H1 (cell line): ENCODE measurements at places on chromosomes 16 and 17. TPM values are rescaled to one million over a fixed set of nuclear protein-coding genes. Genes with fewer than 3 reads are reported as not detected.

DNA sequence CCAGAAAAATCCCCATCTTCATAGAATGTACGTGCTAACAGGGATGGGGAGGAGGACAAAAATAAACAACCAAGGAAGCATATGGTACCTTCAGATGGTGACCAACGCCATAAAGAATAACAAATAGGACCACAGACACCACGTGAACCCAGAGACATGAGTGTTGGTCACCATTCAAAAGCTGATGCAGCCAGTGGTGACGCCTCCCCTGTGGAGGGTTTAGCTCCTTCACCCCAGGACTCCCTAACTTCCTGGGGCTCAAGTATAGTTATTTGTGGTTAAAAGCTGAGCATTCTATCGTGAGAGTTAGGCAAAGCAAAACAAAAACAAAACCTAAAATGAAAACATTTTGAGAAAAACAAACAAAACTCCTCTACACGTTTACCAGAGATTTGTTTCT lies 184.7 kb downstream of the SOX9 start:
- no peak for DNase-seq

GRCh38 chr17:50353600-50354195 lies 7.8 kb downstream of the XYLT2 start:
- no peak for DNase-seq

DNA sequence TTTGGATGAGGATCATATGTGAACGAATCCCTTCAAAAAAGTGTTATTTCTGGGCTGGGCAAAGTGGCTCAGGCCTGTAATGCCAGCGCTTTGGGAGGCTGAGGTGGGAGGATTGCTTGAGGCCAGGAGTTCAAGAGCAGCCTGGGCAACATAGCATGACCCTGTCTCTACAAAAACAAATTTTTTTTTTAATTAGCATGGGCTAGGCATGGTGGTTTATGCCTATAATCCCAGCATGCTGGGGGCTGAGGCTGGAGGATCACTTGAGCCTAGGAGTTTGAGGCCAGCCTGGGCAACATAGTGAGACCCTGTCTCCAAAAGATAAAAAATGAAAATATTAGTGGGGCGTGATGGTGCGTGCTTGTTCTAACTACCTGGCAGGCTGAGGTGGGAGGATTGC lies 4.6 kb downstream of the TAOK1 start:
- DNase-seq = no peak

GRCh38 chr16:63749276-63749675 lies 1372.6 kb downstream of the CDH11 start:
- DNase-seq = no peak

- DNase-seq = no peak
Measured at GRCh38 chr16:4962716-4963115, 4.6 kb downstream of the SEC14L5 start.

Gene RRN3
- polyA plus RNA-seq = 10.0 and 15.1 TPM in 2 replicates

Gene TP53TG3B
- not detected in 2 replicates for polyA plus RNA-seq

Gene TRPV2
- 1.7 and 1.8 TPM in 2 replicates for polyA plus RNA-seq

Gene ATP2A3
- polyA plus RNA-seq = 18.4 and 28.7 TPM in 2 replicates

GRCh38 chr17:17055286-17056155 lies 13.3 kb downstream of the MPRIP start:
- DNase-seq = no peak

GRCh38 chr16:57518520-57518919 lies 17.9 kb downstream of the CCDC102A start:
- DNase-seq = no peak

DNA sequence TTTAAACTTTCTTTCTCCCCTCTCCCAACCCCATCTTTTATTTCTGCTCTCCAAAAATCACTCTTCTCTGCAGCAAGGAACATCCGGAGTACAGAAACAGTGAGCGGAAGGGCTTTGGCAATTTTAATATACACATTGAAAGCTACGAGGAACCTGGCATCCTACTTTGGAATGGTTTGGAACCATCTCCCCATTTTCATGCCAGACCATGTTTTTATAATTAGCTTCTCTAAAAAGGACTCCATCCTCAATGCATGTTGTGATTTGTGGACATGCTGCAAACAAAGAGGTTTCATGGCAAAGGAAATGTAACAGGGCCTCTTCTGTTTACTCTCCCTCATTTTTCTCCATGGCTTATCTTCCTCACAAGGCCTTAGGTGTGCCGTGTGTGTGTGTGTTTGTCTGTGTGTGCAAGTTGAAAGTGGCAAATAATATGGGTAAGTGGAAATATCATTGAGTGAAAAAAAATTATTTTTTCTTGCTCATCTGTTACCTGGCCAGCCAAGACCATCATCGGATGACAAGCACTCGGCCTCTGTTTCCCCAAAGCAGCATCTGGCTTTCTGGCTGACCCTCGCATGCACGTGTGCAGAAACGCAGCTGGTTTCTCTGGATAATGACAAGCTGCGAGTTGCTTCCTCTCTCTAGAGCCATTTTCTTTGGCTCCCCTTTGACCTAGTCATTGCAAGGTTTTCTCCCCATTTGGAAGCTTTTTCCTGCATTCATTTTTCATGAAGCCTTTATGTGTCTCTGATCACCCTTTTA lies 585.0 kb downstream of the TMEM114 start:
- no peak for DNase-seq

Gene PCGF2
- polyA plus RNA-seq = 42.1 and 81.4 TPM in 2 replicates

DNA sequence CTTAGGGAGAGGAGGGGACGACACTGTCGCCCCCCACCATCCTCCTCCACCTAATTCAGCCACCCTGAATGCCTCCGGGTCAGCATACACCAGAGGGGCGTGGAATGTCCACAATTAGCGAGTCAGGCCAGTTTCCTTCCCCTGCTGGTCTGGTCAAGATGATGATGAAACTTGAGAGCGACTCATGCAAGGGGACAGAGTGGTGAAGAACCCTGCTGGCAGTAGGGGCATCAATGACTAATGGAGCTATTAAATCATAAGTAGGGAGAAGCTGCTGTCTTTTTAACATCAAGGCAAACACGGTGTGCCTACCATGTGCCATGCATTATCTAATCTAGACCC lies 7.2 kb downstream of the SPACA3 start:
- no peak for DNase-seq

DNA sequence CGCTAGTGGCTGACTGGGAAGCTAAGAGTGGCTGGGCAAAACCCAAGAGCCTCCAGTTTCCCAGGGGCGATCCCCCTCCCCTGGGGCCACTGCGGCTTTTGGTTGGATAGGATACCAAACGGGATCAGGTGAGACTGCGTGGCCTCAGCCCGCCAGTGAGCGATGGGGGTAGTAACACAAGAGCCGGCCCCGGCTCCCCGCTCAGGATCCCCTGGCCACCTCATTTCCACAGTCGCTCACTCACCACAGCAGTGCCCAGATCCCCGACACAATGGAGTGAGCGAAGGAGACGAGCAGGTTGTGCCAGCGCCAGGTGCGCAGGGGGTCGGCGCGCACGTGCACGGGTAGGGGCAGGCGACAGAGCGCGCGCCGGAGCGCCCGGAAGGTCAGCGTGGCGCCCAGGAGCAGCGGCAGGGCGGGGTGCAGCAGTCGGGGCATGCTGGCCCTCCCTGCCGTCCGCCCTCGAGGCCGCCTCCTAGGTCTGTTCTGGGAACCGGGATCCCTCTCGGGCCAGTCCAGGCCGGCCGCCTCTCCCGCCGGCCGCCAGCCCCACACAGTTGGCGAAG lies 290 bp downstream of the TLCD1 start:
- DNase-seq = peak; percentile 88

Gene NTN3
- polyA plus RNA-seq = 0.30 and 0.74 TPM in 2 replicates

Gene MMP28
- polyA plus RNA-seq = 0.06 TPM in 1 of 2 replicates, not detected in the other

- DNase-seq = no peak
Measured at GRCh38 chr16:75238132-75238852, 13.1 kb downstream of the BCAR1 start.

Gene IRX6
- not detected in 2 replicates for polyA plus RNA-seq

DNA sequence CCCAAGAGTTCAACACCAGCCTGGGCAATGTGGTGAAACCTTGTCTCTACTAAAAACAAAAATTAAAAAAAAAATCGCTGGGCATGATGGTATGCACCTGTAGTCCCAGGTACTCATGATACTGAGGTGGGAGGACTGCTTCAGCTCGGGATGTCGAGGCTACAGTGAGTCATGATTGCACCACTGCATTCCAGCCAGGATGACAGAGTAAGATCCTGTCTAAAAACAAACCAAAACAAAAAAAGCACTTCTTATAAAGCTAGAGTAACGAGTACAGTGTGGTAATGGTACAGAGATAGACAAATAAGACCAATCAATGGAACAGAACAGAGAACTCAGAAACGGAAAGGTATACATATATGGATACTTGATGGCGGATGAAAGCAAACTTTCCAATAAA lies 4.4 kb downstream of the NSMCE1 start:
- DNase-seq = no peak

- DNase-seq = no peak
Measured at GRCh38 chr17:18997650-18998196, 6.8 kb downstream of the FAM83G start.

- DNase-seq = no peak
Measured at GRCh38 chr16:13781575-13782338, 138.2 kb upstream of the ERCC4 start.

Gene TMEM219
- polyA plus RNA-seq = 116 and 150 TPM in 2 replicates

Gene SMIM36
- polyA plus RNA-seq = not detected in 2 replicates

Gene BAIAP3
- polyA plus RNA-seq = 2.9 and 6.3 TPM in 2 replicates

Gene EPN3
- polyA plus RNA-seq = 6.7 and 8.1 TPM in 2 replicates

DNA sequence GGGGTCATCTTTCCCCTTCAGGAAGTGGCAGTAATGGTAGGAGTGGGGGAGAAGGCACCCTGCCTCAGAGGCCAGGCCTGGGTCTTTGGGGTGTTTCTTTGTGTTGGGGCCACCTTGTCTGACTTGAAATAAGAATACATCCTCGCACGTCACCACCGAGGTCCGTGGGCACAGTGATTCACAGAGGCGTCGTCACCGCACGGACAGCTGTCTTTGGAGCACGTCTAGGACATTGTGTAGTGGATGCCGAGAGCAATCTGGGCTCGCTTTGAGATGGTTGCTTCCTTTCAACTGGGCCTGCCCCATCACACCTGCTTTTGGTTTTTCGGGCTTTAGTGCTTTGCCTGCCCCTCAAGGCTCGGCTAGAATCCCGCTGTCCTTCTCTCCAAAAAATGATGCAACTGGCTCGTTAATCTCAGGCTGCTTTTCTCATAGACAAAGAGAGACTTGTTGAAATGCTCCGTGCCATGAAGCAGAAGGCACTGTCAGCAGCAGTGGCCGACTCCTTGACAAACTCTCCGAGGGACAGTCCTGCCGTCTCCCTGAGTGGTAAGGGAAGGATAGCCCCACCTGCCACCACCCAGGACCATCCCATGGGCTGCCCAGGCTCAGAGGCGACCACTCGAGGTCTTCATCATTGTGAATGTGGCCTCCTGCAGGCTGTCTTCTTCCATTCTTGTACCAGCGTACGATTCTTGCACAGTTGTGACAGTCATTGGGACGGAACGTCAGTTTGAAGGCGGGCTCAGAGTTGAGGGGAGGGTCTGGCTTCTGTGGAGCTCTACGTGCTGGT lies 24.0 kb downstream of the GINS2 start:
- DNase-seq = no peak

- DNase-seq = no peak
Measured at GRCh38 chr17:16873174-16874035, 98.5 kb downstream of the TNFRSF13B start.

GRCh38 chr17:17792551-17793377 lies 44.0 kb downstream of the SREBF1 start:
- DNase-seq = no peak

DNA sequence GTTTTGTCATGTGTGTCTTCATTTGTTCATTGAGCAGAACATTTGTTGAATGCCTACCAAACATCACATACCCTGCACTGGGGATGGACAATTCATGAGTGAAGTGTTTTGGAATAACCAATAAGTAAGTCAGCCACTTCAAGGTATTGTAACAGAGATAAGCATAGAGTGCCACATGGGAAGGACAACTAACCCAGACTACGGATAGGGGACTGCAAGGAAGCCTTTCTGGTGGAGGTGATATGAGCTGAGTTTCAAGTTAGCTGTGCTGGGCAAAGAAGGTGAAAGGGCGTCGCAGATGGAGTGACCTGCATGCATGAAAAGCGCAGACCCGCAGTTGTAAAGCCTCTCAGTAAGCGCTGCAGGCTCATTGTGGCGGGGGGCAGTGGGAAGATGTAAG lies 78.8 kb downstream of the TNRC6C start:
- DNase-seq = no peak

Gene SLC13A2
- polyA plus RNA-seq = not detected in 2 replicates

- no peak for DNase-seq
Measured at GRCh38 chr16:1443980-1444729, at the start of gene CCDC154. Gene CCDC154 (minus strand): TSS chr16:1444556. CDS start chr16:1444322, 234 bp downstream.

- DNase-seq = no peak
Measured at GRCh38 chr17:79832218-79833109, 6.8 kb downstream of the CBX4 start.

- no peak for DNase-seq
Measured at GRCh38 chr16:7083096-7083495, 249.5 kb upstream of the RBFOX1 start.

GRCh38 chr17:4146641-4147040 lies 3.6 kb downstream of the CYB5D2 start:
- no peak for DNase-seq

DNA sequence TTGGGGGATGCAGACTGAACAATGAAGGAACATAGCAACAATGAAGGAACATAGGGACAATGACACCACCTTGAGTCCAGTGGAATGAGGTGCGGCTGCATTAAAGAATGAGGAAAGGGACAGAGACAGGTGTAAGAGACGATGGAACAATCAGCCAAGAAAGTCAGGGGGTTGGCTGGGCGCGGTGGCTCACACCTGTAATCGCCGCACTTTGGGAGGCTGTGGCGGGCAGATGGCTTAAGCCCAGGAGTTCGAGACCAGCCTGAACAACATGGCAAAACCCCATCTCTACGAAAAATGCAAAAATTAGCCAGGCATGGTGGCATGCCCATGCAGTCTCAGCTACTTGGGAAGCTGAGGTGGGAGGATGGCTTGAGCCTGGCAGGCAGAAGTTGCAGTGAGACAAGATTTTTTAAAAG lies 13.6 kb upstream of the CBFB start:
- no peak for DNase-seq

Gene TMEM238L
- polyA plus RNA-seq = not detected in 2 replicates

Gene UTP4
- 71.8 and 118 TPM in 2 replicates for polyA plus RNA-seq

Gene KRT14
- 0.13 and 0.35 TPM in 2 replicates for polyA plus RNA-seq

DNA sequence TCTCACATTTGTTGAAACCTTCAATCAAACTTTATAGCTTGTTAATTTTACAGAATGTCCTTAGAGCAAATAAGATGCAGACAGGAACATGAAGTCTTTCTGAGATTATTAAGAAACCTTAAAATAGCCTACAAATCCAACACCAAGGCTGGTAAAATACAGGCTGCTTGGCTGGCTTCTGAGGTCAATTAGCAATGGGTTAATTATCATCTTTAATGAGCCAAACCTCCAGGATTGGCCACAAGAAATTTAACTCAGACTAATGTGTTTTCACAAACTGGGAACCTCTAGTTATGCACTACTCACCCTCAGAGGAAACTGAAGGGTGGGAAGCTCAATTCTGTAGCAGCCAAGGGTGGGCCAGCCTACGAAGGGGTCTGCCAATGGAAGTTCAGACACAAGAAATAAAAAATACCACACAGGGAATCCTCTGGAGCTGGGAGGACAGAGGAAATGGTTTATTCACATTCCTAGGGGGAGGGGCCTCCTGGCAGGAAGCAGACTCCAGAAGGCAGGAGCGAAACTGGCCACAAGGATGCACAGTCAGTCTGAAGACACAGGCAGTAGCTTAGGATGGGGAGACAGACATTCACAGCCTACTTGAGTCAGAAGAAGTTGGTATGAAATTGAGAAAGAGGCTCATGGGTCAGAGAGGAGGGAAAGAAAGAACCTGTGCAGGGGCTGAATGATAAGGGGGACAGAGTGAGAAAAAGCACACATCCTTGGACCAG lies 36.1 kb downstream of the HIC1 start:
- peak; percentile 58 for DNase-seq

GRCh38 chr16:78639775-78640174 lies 540.3 kb downstream of the WWOX start:
- DNase-seq = no peak

Gene VTN
- 0.18 and 0.38 TPM in 2 replicates for polyA plus RNA-seq

- DNase-seq = no peak
Measured at GRCh38 chr16:67186550-67186950, 2.8 kb upstream of the MATCAP1 start.

Gene ATP2A1
- polyA plus RNA-seq = 1.7 and 3.1 TPM in 2 replicates
